Aorta (tissue), 5 donors: ENCODE measurements at places on chromosomes 2 and 18. TPM values are rescaled to one million over a fixed set of nuclear protein-coding genes. Genes with fewer than 3 reads are reported as not detected.
A peak's percentile ranks its signal among the peaks of the same experiment; 100 is the strongest.

Gene AOX1
- 64.5 TPM for total RNA-seq

GRCh38 chr18:42578792-42579191 lies 536.7 kb downstream of the RIT2 start:
- DNase-seq = no peak

DNA sequence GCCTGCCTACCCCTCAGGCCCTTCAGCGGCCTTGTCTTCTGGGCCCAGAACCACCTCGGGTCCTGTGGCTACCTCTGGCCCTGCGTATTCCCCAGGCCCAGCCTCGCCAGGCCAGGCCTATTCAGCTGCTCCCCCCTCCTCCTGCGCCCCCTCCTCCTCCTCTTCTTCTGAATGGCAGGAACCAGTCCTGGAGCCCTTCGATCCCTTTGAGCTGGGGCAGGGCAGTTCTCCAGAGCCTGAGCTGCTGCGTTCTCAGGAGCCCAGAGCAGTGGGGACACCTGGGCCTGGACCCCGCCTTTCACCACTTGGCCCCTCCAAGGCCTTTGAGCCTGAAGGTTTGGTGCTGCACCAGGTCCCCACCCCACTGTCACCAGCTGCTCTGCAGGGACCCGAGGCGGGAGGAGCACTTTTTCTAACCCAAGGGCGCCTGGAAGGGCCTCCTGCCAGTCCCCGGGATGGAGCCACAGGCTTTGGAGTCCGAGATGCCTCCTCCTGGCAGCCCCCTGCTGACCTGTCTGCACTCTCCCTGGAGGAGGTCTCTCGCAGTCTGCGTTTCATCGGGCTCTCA lies 14.7 kb downstream of the GAREM2 start:
- no peak for DNase-seq

Gene GPR155
- total RNA-seq = 6.8 TPM

DNA sequence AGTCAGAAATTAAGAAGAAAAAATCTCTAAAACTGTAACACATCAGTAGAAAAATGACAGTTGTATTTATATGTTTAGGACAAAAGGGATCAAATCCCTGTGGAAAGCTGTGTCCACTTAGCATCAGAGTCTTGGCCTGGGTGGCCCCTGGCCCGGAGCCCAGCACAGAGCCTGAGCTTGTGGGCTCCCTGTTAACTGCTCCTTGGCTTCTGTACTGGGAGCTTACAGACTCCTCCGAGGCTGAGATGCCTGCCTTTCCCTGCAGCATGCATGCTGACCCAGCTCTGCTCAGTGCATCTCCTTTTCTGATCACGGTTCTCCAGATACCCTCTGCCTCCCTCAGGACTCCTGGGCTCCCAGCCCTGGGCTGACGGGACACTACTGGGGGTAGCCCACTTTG lies 98.1 kb downstream of the DCDC2C start:
- no peak for DNase-seq

DNA sequence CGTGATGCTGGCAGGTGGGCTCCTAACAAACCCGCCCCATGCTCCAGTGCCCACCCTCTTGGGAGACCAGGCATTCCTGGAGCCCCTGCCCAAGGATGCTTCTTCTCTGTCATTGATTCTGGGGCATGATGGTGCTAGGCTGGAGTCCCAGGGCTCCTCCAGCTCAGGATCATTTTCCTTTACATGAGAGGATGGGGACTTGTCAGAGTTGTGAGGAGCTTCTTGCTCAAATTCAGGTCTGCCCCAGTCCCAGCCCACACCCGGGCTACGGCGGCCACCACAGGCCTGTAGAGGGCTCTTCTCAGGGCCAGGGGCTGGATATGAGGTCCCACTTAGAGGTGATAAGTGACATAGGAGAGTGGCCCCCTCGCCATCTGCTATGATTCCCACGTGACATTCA lies 141.1 kb upstream of the COPS8 start:
- DNase-seq = no peak

DNA sequence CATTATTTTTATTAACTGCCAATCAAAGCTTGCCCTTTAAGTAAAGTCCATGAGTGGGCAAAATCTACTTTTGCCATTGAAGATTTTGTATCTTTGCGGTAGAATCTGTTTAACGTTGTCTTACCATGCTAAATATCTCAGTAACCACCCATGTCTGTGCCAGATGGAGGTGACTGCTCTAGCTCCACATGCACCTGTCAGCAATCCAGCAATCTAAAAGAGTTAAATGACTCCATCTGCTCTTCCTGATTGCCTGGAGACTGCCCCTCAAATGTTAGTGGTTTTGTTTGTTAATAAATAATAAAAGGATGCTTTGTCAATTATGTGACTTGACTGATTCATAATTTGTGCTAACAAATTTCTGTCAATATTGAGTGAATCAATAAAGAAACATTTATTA lies 141.7 kb downstream of the RBM43 start:
- no peak for DNase-seq

DNA sequence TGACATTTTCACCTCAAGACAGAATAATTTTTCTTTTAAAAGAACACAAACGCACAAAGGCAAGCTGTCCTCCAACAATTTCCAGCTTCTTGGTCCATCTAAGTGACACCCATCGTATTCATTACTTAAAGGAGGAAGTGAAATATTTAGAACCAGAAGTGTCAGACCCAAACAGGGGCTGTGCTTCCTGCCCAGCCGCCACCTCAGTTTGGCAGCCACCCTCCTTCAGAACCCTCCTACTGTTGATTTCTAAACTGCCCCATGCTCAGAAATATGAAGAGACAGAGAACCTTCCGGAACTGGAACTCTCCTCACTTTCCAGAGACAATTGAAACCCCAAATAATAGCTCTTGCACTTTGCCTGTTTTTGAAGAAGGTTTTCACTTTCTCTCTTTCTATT lies 734.8 kb upstream of the SALL3 start:
- DNase-seq = no peak

Gene GALR1
- total RNA-seq = 0.24 TPM

DNA sequence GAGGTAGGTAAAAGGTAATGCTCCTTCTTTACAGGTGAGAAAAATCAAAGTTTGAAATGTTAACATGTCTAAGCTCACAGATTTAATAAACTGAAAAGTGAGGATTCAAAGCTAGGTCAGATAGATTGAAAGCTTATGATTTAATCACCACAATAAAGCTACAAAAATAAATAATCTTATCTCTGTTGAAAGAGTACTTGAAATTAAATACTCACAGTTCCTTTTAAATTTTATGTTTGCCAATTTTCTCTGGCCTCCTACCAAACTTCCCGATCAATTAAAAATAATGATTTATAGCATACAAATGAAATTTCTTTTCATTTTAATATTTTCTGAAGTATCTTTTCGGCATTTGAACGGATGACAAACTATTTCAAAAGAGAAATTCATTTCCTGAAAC lies 77.3 kb downstream of the GAREM1 start:
- no peak for DNase-seq

DNA sequence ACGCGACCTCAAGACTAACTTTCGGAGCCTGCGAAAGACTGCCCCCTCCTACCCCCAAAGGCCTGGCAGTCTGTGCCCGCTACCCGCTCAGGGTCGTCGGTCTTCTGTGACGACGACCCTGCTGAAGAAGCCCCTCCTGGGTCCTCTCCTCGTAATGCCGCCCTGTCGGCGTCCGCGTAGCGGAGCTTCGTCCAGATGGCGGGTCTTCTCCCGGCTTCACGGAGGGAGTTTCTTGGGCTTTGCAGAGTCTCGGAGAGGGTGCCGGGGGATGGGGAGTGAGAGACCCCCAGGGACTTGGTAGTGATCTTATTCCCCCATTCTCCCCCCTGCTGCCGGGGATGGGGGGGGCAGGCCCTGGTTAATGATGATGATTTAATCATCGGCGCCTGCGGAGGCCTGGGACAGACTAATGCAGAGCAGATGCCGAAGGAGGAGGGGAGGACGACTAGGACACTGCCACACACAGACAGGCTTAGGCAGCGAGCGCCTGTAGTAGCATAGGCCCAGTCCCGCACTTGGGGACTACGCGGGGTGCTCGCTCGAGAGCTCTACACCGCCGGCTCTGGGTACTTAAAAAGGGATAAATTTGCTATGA lies 528 bp upstream of the PCGF1 start:
- no peak for DNase-seq

- no peak for DNase-seq
These were observed 585 bp upstream of the ANAPC1 start for GRCh38 chr2:111884592-111884964.

Gene PRSS56
- not detected for total RNA-seq

GRCh38 chr2:107529146-107529545 lies 297.5 kb upstream of the RGPD4 start:
- no peak for DNase-seq

DNA sequence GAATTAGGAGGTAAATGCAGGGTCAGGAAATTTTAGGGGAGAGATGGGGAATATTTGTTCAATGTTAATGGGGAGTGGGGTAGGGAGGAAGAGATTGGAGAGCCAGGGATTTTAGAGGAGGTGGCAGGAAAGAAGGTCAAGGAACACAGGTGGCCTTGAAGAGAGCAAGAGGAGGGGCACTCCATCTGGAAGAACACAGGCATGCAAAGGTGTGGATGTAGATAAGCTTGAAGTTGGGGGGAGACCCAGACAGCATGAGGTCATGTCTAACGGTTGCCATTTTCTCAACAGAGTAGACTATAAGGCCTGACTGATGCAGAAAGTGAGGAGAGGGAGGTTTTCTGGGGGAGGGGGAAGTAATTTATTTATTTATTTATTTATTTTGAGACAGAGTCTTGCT lies 77.5 kb downstream of the MAIP1 start:
- DNase-seq = no peak

Gene CCDC102B
- 13.3 TPM for total RNA-seq

DNA sequence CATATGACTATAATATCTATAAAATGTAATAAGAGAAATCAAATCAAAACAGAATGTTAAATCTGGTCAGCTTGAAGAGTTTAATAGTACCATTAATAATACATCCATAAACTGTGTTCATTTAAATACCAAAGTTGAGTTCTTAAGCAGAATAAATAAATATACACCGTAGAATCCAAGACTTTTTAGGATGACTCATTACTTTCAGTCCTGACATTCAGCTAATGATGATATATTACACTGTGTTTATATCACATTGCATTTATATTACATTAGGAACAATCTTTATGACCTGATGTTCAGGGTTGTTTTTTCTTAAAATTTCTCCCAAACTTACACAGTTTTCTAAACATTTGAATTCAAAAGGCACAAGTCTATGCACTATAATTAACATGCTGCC lies 331.3 kb downstream of the SS18 start:
- DNase-seq = no peak

GRCh38 chr2:60262178-60262577 lies 291.3 kb downstream of the BCL11A start:
- DNase-seq = no peak

GRCh38 chr18:13312515-13312914 lies 94.0 kb downstream of the LDLRAD4 start:
- DNase-seq = no peak

Gene CABYR
- 4.2 TPM for total RNA-seq

GRCh38 chr2:100767810-100768806 lies 51.8 kb upstream of the NPAS2 start:
- no peak for DNase-seq

DNA sequence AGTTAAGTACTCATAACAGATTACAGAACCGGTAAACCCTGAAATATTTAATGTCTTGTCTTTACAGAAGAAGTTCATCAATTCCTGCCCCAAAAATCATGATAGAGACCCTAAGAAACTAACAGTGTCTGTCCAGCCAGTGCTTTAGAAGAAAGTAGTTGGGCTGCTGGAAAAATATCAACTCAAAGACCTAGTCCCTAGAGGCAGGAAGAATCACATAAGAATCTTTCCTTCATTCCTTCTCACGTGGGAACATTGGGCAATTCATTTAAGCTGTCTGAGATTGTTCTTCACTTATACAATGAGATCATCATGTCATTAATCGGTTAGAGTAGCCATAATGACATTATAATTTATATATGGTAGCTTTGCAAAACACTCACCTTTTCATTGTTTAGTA lies 156.4 kb downstream of the CCBE1 start:
- no peak for DNase-seq

Gene IL18RAP
- total RNA-seq = 1.9 TPM

Gene NGEF
- total RNA-seq = 3.1 TPM

- DNase-seq = no peak
These were observed 1957.9 kb downstream of the SUCLG1 start for GRCh38 chr2:82501217-82501616.

Gene DPP10
- total RNA-seq = not detected

- DNase-seq = no peak
These were observed 185.9 kb upstream of the FOSL2 start for GRCh38 chr2:28206762-28207161.

- DNase-seq = no peak
These were observed 173.6 kb downstream of the GALR1 start for GRCh38 chr18:77422974-77423867.

Gene MYO5B
- total RNA-seq = 4.5 TPM

GRCh38 chr18:44039826-44040225 lies 640.9 kb upstream of the SETBP1 start:
- DNase-seq = no peak

DNA sequence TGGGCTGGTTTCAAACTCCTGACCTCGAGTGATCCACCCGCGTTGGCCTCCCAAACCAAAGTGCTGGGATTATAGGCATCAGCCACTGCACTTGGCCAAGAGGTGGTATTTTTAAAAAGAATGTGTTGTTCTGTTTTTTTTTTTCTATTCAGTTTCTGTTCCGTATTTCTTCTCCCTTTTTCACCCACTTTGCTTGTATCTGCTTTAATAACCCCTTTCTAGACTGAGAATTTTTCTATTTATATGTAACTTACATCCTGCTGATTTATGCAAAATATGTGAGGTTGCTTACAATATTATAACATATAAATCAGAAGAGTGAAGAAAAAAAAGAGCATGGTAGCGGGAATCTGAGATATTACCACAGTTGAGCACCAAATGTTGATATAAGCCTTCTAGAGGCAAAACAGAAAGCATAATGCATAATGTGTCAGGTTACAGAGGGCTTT lies 17.2 kb upstream of the LYPD6B start:
- DNase-seq = no peak

Gene CCT4
- 99.1 TPM for total RNA-seq

DNA sequence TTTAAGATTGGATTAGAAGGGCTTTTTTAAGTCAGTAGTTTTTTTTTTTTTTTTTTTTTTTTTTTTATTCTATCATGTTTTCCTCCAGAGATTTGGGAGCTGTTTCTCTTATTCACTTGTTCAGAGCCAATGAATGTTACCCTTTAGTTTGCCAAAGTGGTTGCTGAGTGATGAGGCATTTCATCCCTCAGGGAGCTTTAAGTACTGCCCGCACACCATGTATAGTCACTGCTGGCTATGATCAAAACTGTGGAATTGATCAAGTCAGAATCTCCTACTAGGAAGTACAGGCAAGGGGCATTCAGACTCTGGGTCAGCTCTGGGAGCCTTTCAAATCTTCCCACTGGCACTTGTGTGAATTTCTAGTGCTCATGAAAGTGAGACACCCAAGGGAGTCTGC lies 201.6 kb downstream of the IKZF2 start:
- no peak for DNase-seq

GRCh38 chr2:234426616-234427015 lies 70.3 kb downstream of the ARL4C start:
- DNase-seq = no peak

GRCh38 chr18:55779691-55780585 lies 191.9 kb upstream of the TCF4 start:
- DNase-seq = peak; percentile 59

Gene TGFA
- 2.5 TPM for total RNA-seq
